ENCODE measurements at places on chromosomes 6 and 20.

GRCh38 chr6:100339574-100340255 is 125.0 kb downstream of the SIM1 start:
- H3K27ac ChIP-seq: no peak overlapping the region
- no peaks in the 10 kb centered on the region for H3K36me3 ChIP-seq
- H3K27me3 ChIP-seq: no peaks in the 10 kb centered on the region

GRCh38 chr6:53579338-53579737 is 34.4 kb upstream of the GCLC start:
- no peak overlapping the region for H3K4me3 ChIP-seq
- H3K27me3 ChIP-seq: no peaks in the 10 kb centered on the region
- no peaks in the 10 kb centered on the region for H3K36me3 ChIP-seq
- H3K4me1 ChIP-seq: peaks cover 12% of the 10 kb centered on the region

DNA sequence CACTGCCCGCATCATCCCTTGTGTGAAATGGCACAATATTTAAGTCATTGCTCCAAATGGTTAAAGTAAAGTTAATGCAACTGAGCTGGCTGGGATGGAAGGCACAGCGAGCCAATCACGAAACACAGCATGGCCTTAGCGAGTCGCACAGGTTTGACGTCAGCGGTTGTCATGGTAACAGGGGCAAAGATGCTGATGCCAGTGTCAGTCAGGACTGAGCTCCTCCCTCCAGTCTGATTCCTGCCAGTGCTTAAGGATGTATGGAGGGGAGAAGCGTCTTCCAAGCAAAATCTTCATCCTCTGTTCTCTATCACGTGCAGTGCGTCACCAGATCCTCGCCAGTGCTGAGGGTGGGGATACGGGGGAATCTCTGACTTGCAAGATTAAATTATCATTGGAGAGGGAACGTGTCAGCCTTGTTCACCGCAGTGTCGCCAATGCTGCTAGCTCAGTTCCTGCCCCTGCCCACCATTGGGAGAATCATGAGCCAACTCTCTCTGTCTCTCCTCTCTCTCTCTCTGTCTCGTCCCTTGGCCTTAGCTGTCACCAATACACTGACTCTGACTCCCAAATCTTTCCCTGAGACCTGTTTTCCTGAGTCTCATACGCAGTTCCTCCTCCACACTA is 24.5 kb downstream of the TSPYL4 start:
- DNase-seq: no peak
- H3K27ac ChIP-seq: no peak overlapping the region
- H3K36me3 ChIP-seq: peaks cover 4% of the 10 kb centered on the region
- no peaks in the 10 kb centered on the region for H3K4me1 ChIP-seq

- peaks cover 50% of the 10 kb centered on the region for H3K36me3 ChIP-seq
- H3K27ac ChIP-seq: peak overlapping the region; percentile 42
These were observed 113.9 kb downstream of the NFATC2 start for GRCh38 chr20:51428401-51429143.

DNA sequence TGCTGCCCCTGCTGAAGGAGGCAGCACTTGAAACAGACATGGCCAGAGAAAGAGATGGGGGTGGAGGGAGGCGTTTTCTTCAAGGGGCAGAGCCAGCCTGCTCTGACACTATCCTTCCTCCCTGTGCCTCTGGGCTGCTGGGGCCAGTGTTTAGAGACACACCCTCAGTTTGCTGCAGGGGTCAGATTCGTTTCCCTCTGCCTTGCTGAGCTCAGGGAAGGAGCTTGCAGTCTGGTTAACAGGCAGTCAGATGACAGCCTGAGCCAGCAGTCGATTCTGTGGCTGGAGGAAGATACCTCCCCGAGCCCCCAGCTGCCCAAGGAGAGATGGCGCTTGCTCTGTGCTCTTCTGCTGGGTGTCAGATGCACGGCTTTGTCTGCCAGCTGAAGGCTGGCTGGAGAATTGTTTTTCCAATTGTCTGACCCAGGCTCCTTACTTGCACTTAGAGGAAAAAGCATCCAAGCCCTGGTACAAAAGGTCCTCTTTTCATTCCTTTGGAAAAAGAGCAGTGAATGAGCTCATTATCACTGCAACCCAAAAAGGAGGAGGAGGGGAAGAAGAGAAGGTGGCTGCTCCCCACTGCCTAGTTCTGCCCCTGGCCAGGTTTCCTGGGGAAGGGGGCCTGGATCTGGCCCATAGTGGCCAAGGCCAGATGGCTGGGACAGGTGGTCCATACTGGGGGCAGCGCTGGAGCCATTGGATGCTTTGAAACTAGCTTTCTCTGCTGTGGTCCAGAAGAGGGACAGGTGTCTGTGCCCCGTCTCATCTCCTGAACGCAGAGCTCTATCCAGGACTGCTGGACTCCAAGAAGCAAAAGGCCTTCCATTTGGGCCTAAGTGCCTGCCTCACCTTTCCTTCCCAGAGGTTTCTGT is 88.2 kb downstream of the TCP11 start:
- DNase-seq: no peak
- H3K36me3 ChIP-seq: peaks cover 8% of the 10 kb centered on the region
- no peaks in the 10 kb centered on the region for H3K27me3 ChIP-seq
- H3K4me3 ChIP-seq: no peak overlapping the region
- no peak overlapping the region for H3K27ac ChIP-seq

GRCh38 chr20:51140671-51141070 is 117.8 kb upstream of the KCNG1 start:
- H3K27me3 ChIP-seq: peaks cover 26% of the 10 kb centered on the region
- no peak overlapping the region for H3K27ac ChIP-seq
- no peak overlapping the region for H3K4me3 ChIP-seq
- no peak for DNase-seq

DNA sequence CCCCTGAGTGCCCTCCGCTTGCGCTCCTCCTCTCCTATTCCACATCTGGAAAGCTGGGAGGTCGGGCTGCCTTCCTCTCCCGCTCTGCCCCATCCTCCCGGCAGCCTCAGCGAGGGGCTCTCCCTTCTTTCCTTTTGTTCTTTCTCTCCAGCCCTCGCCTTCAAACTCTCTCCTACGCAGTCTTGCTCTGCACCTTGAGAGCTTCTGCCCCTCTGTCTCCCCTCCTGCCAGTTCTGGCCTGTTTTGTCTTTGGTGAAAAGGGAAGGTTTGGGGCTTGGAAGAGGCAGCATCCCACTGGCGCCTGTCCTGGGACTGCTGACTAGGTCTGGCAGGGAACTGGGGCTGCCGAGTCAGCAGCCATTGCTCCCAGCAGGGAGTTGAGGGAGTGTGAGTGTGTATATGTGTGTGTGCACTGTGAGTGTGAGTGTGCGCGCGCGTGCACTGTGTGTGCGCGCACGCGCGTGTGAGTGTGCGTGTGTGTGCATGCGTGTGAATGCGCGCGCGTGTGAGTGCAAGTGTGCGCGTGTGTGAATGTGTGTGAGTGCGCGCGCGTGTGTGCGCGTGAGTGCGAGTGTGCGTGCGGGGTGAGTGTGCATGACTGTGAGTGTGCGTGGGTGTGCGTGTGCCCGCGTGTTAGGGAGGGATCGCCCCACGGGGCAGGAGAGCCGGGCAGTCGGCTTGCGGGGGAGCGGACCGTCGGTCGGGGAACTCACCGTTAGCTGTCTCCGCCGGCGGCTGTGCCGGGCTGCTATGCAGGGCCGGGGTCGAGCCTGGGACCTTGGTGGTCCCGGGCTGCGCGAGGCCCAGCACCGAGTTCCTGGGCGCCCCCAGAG is 523 bp downstream of the CPXM1 start:
- H3K27me3 ChIP-seq: peaks cover 26% of the 10 kb centered on the region
- no peak for DNase-seq
- no peaks in the 10 kb centered on the region for H3K36me3 ChIP-seq
- peak overlapping the region; percentile 34 for H3K4me3 ChIP-seq
- no peak overlapping the region for H3K27ac ChIP-seq
- peaks cover 3% of the 10 kb centered on the region for H3K4me1 ChIP-seq

- no peak for DNase-seq
- peak overlapping the region; percentile 16 for H3K27ac ChIP-seq
- H3K4me1 ChIP-seq: peaks cover 11% of the 10 kb centered on the region
- no peaks in the 10 kb centered on the region for H3K27me3 ChIP-seq
- H3K36me3 ChIP-seq: no peaks in the 10 kb centered on the region
These were observed 33.4 kb downstream of the SNAI1 start for GRCh38 chr20:50015993-50016770.

DNA sequence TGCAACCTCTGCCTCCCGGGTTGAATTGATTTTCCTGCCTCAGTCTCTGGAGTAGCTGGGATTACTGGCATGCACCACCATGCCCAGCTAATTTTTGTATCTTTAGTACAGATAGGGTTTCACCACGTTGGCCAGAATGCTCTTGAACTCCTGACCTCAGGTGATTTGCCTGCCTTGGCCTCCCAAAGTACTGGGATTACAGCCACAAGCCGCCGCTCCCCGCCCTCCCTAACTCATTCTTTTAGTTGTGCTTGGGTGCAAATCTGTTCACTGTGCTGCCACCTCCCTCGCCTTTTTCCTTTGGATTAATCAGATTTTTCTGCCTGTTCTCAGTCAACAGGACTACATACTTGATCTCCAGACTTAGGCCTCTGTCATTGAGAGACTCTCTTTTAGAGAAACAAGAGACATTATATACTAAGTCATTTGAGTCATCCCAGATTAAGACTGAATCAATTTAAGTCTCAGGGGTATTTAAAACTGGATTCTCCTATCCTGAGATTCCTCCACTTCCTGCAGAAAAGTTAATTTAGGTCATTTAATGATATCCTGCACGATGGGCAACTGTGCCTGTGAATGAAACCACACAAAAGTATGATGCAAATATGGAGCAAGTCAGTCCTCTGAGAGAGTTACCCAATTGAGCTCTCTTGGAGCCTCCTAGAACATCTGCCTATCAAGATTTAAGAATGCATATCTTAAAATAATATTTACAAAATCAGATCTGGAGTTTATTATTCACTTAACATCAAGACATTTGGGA is 136.1 kb upstream of the THEMIS start:
- no peak for DNase-seq
- no peaks in the 10 kb centered on the region for H3K4me1 ChIP-seq
- no peak overlapping the region for H3K27ac ChIP-seq
- no peak overlapping the region for H3K4me3 ChIP-seq
- H3K36me3 ChIP-seq: no peaks in the 10 kb centered on the region
- no peaks in the 10 kb centered on the region for H3K27me3 ChIP-seq

- no peak overlapping the region for H3K4me3 ChIP-seq
- no peak overlapping the region for H3K27ac ChIP-seq
- H3K4me1 ChIP-seq: no peaks in the 10 kb centered on the region
These were observed 60.0 kb upstream of the PIM1 start for GRCh38 chr6:37109714-37110499.

DNA sequence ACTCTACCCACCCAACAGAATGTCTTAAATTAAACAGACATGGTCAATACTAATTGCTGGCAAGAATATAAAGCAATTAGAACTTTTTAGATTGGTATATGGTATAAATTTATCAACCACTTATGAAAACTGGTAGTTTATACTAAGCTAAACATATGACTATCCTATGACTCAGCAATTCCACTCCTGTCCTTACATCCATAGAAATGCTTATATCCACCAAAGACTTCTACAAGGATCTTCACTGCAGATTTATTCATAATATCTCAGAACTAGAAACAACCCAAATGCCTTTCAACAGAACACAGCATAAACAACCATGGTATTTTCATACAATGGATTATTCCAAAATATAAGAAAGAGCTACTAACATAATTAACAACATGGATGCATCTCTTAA is 4.6 kb downstream of the ZNF184 start:
- H3K4me1 ChIP-seq: peaks cover 31% of the 10 kb centered on the region
- no peak overlapping the region for H3K4me3 ChIP-seq
- H3K27me3 ChIP-seq: no peaks in the 10 kb centered on the region
- H3K36me3 ChIP-seq: peaks cover 26% of the 10 kb centered on the region
- no peak overlapping the region for H3K27ac ChIP-seq

DNA sequence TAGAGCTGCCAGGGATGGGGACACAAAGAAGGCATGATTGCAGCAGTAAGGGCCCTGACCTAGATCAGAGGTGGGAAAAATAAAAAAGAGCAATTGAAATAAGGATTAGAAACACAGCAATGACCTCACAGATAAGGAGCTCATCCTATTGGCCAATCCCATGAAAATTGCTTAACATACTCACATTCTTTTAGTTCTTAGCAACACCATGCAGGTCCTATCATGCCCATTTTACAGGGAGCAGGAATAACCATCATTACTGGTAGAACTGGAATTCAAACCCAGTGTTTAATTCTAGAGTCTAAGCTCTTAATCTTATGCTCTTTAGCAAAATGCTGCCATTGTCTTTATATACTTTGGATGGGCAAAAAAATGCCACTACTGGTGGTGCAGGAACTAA is 267.7 kb downstream of the RNF144B start:
- H3K36me3 ChIP-seq: no peaks in the 10 kb centered on the region
- no peak overlapping the region for H3K4me3 ChIP-seq
- no peaks in the 10 kb centered on the region for H3K4me1 ChIP-seq
- H3K27ac ChIP-seq: no peak overlapping the region

DNA sequence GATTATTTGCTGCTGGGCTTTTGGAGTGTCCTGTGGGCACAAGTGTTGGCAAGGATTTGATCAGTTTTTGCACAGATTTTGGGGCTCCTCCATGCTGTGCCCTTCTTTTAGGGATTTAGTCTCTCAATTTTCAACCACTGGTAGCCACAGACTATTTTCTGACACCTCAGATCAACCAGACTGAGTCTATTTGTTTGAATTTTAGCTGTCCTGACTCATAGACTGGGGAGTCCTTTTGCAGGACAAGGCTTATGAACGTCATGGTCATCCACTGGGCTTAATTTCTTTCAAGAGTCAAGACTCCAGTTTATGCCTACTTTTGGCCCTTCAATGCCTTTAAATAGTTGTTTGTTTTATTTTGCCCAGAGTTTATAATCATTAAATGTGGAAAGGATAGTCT is 59.3 kb downstream of the BCKDHB start:
- no peak overlapping the region for H3K4me3 ChIP-seq
- H3K27me3 ChIP-seq: no peaks in the 10 kb centered on the region
- H3K4me1 ChIP-seq: no peaks in the 10 kb centered on the region
- H3K27ac ChIP-seq: no peak overlapping the region
- no peak for DNase-seq

GRCh38 chr20:44135417-44136204 is 51.4 kb downstream of the JPH2 start:
- no peaks in the 10 kb centered on the region for H3K4me1 ChIP-seq
- H3K4me3 ChIP-seq: no peak overlapping the region
- no peak for DNase-seq
- no peaks in the 10 kb centered on the region for H3K36me3 ChIP-seq

DNA sequence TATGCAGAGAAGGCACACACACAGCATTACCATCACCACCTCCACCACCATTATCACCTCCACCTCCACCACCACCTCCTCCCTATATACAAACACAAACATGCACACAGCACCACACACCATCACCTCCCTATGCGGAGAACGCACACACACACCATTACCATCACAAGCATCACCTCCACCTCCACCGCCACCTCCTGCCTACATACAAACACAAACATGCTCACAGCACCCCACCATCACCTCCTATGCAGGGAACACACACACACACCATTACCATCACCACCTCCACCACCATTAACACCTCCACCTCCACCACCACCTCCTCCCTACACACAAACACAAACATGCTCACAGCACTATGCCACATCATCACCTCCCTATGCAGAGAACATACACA is 236.5 kb upstream of the AFDN start:
- H3K36me3 ChIP-seq: no peaks in the 10 kb centered on the region
- H3K27ac ChIP-seq: no peak overlapping the region
- H3K4me3 ChIP-seq: no peak overlapping the region
- DNase-seq: no peak

- no peak overlapping the region for H3K4me3 ChIP-seq
- no peak for DNase-seq
- H3K36me3 ChIP-seq: no peaks in the 10 kb centered on the region
- no peaks in the 10 kb centered on the region for H3K27me3 ChIP-seq
- no peak overlapping the region for H3K27ac ChIP-seq
These were observed 95.0 kb downstream of the SAMD5 start for GRCh38 chr6:147603392-147604081.

- H3K27ac ChIP-seq: no peak overlapping the region
- no peak for DNase-seq
- no peaks in the 10 kb centered on the region for H3K4me1 ChIP-seq
- no peaks in the 10 kb centered on the region for H3K36me3 ChIP-seq
- no peaks in the 10 kb centered on the region for H3K27me3 ChIP-seq
These were observed 48.9 kb downstream of the SLC2A12 start for GRCh38 chr6:134003542-134003951.
